WERI-Rb-1 (cell line): ENCODE measurements at places on chromosomes 11 and 22.

GRCh38 chr11:116953530-116954285, 116.3 kb upstream of the APOA1 start:
- no peak for DNase-seq

DNA sequence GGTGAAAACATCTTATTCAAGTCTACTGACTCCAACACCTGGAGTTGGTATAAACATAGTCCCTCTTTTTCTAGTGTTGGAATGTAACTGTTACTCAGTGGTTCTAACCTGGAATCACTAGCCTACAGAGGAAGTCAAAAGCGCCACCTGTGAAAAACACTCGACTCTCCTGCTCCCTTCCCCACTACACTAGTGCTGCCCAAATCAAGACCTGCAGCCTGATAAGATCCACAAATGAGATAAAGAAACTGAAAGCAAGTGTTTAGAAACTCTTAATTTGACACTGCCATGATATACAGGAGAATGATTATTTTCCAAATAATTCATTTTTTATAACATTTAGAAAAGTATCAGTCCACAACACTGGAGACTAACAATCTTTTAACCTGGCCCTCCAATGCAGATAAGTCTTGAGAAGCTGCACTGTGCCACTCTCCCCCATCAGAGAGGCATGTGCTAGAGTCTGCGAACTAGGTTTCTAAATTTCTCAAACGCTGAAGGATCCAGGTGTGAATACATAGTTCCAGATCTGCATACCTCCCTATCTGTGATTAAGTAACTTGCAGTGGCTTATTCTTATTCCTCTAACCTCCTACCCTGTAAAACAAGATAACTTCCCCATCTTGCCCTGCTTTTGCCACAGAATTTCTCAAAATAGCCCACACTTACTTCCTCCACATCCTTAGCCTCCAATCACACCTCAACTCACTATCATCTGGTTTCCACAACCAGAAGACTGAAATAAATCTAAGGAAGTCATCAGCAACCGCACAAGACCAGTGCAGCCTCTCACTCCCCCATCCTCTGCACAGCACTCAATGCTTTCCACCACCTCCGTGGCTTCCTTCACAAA, 88.1 kb downstream of the RRAS2 start:
- no peak for DNase-seq

DNA sequence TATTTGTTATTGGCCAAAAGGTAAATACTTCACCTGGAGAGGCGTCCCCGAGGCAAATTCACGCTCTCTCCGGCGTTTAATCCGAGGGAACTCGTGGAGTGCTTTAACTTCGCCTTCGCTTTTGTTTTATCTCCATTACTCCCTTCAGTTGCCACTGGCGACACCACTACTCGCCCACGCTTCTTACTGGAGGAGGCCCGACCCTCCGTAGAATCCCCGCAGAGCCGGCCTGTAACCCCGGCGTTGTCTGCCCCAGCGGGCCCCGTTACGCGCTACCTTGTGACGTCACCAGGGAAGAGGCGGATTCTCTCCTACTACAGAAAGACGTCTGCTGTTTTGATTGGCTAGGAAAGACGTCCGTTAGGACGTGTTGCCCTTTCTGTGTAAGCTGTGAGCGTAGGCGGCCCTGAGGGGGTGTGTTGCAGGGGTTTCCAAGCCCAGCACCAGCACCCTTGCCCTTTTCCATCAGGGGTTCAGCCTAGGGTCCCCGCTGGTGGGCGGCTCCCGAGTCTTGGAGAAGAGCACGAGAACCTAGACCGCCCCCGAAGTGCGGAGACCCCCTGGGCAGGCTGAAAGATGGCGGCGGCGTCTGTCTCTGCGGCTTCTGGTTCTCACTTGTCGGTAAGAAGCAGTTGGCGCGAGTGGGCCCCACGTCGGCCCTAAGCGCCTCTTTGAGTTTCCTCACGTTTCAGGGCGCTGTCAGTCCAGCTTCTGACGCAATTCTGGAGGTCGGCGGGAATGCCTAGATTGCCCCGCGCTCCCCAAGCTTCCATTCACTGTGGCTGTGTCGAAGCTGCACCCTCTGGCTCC, at the start of gene CEP57:
Gene CEP57 (plus strand): TSS at position 376 of the 810 bp plus-strand sequence. CDS start 201 bp downstream, at position 577.
- peak; percentile 96 for DNase-seq

- DNase-seq: peak; percentile 72
These were observed 741 bp upstream of the MTA2 start for GRCh38 chr11:62602141-62603071.

GRCh38 chr22:25548866-25549464, 15.5 kb upstream of the GRK3 start:
- DNase-seq: no peak

DNA sequence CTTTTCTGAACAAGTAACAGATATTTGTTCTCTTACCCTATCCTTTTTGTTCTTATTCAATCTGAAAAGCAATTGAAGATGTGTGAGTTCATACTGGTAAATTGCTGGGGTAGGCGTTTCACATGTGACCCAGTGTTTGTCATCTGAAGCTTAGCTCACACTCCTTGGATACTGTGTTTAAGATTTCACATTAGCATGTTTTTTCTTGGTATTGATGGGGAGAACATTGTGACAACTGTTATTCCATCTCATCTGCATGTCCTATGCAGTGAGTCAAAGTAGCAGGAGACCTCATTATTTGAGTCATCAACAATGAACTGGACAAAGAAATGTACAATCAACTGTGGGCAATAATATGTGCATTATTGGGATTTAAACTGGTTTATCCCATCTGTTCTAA, 691.6 kb upstream of the ANO5 start:
- DNase-seq: no peak

DNA sequence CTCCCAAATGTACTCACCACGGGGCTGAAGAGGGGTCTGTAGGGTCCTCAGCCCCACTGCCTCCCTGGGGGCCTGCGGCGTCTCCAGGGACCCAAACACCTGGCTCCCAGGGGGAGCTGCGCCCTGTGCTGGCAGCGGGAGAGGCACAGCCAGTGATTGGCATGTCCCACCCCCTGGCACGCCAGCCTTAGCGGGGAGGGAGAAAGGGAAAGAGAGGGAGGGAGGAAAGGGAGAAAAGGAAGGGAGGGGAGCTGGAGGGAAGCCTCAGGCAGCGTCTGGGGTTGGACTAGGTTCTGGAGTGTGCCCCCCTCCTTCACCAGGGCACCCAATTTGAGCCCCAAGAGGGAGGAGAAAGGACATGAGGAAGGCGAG, at the start of gene CHRM1:
Gene CHRM1 (minus strand): TSS at position 163 of the 372 bp plus-strand sequence. CDS start 10,263 bp downstream, outside the sequence.
- no peak for DNase-seq

GRCh38 chr22:45540122-45540521, 37.4 kb downstream of the FBLN1 start:
- DNase-seq: no peak
